Psoas muscle (tissue), 8 donors: ENCODE measurements at places on chromosomes 6 and 20.

DNA sequence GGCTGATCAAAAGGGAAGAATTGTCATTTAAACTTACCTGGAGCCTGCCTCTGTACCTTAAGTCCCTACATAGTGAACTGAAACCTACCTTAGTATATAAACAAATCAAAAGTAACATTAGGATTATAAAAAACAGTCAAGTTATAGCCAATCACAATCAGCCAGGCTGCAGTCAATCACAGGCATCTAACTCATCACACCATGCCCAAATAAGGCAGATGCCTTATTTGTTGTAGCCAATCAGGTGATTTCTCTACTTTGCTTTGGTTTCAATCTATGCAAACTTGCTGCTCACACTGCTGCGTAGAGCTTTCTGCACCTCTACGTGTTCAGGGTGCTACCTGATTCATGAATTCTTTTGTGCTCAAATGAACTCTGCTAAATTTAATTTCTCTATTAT is 18.3 kb upstream of the DEFB113 start:
- DNase-seq: no peak

DNA sequence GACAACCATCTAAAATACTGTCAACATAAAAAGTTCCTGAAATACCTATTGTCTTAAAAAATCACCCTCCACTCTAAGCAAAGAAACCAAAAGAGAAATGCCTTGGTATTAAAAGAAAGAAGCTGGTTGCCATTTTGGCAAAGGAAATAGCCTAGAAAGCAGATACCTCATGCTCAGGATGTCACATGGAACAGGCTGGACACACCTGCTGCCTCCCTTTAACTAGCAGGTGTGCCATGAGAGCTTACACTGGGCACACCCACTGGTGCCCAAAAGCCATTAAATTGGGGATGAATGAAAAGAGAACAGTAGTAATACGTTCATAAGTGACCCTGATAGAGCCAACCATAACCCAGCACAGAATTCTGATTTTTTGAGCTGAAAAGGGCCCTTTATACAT is 1.5 kb downstream of the SLC23A2 start:
- no peak for DNase-seq

DNA sequence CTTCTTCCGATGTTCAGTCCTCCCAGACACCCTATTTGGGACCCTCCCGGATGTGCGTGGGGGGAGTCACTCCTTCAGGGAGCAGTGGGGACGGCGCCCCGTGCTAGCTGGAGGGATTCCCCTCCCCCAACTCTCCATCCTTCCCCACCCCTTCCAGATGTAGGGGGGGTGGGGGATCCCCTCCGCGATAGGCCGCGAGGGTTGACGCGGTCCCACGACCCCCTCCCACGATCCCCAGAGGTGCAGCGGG is 548 bp downstream of the GNL1 start:
- DNase-seq: no peak

- no peak for DNase-seq
Measured at GRCh38 chr20:47815866-47816265, 30.6 kb upstream of the SULF2 start.

DNA sequence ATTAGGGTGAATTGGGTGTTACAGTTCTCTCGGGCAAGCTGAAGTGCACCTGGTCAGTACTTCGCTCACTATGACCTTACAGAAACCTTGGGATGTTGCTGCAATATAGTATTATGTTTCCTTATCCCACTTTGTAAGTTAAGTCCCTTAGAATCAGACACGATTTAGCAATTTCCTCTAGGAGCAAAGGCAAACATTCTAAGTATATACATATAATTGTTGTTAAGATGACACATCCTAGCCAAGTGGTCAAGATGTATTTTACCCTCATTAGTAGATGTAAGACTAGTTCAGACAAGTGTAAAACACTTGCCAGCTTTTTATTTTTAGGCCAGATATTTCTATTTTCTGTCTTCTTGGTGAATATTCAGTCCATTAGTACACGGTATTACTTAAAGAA is 31.1 kb upstream of the RGS17 start:
- no peak for DNase-seq

- DNase-seq: no peak
Measured at GRCh38 chr6:128062882-128063603, 162.2 kb upstream of the THEMIS start.

- no peak for DNase-seq
Measured at GRCh38 chr6:119887666-119888065, 538.1 kb upstream of the MAN1A1 start.

GRCh38 chr20:16392346-16392745 is 180.9 kb downstream of the KIF16B start:
- no peak for DNase-seq

DNA sequence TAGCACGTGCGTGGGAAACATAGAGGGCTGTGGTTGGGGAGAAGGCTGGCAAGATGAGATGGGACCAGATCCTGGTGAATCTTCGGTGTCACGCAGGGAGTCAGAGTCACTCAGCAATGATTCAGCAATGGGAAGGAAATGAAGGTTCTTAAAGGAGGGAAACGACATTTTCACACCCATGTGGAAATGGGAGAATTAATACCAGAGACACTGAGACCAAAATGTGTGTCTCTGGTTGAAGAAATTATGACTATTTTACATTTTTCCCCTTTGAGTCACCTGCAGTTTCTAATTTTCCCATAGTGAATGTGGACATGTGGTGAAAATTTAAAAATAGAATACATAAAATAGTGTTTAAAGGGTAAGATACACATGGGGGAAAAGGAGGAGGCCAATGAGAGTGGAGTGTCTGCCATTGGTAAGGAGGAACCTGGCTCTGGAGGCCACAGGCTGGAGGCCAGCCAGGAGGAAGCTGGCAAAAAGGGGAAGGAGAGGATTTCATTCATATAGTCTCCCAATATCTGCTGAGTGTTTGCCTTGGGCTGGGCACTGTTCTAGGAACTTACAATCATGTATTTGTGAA is 17.5 kb downstream of the NRN1 start:
- peak; percentile 38 for DNase-seq

- DNase-seq: peak; percentile 52
Measured at GRCh38 chr6:52995913-52996645, 995 bp upstream of the GSTA4 start.

- no peak for DNase-seq
Measured at GRCh38 chr6:21026576-21027273, 492.5 kb downstream of the CDKAL1 start.

- peak; percentile 66 for DNase-seq
Measured at GRCh38 chr6:7108196-7108963, 619 bp downstream of the RREB1 start.

DNA sequence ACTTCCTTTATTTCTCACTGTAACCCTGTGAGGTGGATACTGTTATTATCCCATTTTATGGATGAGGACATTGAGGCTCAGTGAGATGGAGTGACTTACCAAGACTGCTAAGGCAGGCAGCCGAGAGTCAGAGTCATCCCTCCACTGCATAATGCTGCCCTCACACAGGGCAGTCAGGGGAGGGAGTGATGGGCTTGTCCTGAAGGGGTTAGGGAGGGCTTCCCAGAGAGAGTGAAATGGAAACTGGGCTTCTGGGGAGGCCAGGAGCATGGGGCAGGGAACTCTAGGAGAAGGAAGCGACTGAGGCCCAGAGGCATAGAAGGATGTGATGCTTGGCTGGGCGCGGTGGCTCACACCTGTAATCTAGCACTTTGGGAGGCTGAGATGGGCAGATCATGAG is 31.1 kb downstream of the TM9SF4 start:
- no peak for DNase-seq

- DNase-seq: no peak
Measured at GRCh38 chr6:145372671-145373151, 362.6 kb downstream of the EPM2A start.

DNA sequence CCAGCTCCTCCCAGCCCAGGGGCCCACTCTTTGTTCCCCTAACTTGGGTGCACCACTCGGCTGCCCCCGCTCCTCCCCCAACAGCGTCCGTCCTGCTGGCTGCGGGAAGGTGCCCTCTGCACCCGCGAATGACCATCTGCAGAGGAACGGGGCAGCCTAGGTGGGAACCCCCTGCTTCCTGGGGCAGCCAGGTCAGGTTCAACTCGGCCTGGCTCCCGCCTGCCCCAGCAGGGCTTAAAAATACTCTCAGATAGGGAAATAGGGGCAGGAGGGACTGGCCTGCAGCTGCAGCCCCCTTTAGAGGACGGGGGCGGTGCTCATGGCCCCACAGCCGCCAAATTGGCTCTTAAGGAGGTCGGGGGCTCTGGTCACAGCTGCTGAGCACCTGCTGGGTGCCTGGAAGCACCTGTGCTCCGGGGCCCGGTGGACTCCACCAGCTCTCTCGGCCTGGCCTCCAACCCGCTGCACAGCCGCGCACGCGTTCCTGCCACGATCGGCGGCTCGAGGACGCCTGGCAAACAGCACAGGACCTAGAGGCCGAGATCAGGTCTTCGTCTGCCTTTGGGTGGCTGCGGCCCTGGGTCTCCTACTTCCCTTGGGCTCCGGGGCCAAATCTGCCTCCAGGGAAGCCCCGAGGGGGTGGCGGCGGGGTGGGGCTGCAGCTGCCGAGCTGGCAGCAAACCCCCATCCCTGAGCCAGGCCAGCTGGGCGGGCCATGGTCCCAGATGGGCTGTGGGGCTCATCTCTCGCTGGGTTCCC is 700 bp upstream of the LAMA5 start:
- peak; percentile 59 for DNase-seq

DNA sequence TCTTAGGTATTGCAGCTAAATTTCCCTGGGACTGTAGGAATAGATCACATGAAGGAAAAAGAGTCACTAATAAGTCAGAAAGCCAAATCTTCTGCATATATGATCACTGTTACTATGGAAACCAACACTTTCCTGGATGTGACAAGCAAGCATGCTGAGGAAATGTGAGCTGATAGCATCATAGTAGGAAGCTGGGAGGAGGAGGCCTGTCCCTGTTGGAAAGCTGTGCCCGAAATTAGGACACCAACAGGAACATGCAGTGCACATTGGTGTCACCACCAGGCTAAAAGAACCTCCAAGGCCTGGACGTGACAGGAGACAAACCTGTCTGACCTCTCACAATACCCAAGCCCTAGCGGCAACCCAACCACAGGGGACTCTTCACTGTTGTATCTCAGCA is 181.9 kb upstream of the PCSK2 start:
- DNase-seq: no peak

DNA sequence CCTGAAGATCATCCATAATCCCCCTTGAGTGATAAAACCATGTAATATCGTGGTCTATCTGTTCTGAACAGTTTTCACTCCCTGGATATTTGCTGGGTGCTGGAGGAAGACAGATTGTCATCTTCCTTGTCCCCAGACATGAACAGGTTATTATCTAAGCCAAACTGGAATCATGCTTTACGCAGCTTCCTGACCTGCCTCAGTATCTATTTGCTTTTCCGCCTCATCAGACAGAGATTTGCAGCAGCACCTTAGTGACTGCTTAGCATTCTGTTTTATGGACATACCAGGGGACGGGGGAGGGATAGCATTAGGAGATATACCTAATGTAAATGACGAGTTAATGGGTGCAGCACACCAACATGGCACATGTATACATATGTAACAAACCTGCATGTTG is 124.6 kb downstream of the SLC23A2 start:
- DNase-seq: no peak

- no peak for DNase-seq
Measured at GRCh38 chr6:139525415-139525814, 151.0 kb upstream of the CITED2 start.

- no peak for DNase-seq
Measured at GRCh38 chr6:18209539-18210197, 54.4 kb downstream of the KDM1B start.

DNA sequence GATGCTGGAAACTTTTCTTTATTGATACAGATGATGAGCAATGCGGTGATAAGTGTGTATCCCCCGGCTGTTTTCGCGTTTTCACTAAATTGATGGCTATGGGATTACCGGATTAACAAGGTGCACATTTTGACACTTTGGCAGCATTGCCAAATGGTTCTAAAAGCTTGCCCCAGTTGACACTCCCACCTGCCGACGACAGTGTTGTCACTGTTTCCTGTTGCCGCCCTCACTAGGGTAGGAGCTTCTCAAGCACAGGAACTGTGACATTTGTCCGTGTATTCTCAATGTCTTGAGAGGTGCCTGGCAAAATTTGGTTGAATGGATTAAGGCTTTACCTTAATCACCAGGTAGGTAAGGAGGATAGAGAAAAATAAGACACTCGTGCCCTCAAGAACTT is 9.8 kb upstream of the MAPK13 start:
- no peak for DNase-seq

DNA sequence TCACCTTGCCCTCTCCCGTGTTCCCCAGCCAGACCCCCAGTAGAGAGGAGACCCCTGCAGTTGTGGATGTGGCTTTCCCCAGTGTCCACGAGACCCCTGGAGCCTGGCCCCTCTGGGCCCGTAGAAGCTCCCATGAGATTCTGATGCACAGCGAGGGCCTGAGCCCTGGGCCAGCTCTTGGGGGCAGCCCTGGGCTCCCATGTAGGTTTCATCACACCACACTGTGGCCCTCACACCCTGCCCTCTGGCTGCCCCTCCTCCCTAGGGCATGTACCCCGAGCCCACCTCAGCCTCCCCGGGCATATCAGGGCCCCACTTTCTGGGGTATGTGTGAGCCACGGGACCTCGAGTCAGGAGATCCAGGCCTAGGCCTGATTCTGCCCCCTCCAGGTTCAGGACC is 7.0 kb upstream of the CHRNA4 start:
- DNase-seq: no peak

GRCh38 chr6:136751522-136751956 is 40.7 kb downstream of the MAP3K5 start:
- DNase-seq: no peak

- no peak for DNase-seq
Measured at GRCh38 chr6:33081098-33081824, 5.5 kb downstream of the HLA-DPB1 start.

DNA sequence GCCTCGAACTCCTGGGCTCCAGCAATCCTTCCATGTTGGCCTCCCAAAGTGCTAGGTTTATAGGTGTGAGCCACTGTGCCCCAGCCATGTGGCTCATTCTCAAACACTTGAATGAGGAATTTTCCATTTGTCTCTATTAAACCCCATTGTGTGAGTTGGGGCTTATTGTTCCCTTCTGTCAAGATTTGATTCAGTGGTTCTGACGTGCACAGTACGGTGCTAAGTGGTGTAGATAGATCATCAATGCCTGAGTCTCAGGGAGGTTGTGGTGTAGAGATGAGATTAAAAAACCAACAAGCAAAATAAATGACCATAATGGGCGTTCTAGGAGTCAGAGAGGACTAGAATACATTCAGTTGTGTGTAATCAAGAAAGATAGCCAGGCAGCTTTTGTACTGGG is 335.6 kb downstream of the PRL start:
- no peak for DNase-seq

DNA sequence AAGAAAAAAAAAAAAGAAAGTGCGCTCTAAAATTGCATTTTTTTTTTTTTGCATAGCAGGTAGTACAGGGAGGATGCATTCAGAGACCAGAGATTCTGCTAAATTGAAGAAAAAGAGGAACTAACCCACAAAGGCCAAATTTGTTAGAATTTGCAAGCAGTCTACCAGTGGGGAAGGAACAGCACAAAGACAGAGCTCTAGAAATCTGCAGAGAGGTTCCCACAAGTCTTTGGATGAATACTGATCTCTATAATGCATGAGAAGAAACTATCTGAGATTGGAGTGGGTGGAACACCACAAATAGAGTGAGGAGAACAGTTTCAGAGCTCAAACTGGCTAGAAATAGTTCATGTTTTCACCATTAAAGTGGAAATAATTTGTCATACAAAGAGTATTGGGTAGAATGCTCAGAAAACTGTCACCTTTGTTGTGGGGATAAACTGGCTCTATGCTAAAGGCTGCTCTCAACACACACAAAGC is 79.6 kb upstream of the AHI1 start:
- no peak for DNase-seq

GRCh38 chr6:107628878-107629277 is 139.0 kb downstream of the SOBP start:
- DNase-seq: no peak
